ENCODE measurements at places on chromosomes 2 and 18.

DNA sequence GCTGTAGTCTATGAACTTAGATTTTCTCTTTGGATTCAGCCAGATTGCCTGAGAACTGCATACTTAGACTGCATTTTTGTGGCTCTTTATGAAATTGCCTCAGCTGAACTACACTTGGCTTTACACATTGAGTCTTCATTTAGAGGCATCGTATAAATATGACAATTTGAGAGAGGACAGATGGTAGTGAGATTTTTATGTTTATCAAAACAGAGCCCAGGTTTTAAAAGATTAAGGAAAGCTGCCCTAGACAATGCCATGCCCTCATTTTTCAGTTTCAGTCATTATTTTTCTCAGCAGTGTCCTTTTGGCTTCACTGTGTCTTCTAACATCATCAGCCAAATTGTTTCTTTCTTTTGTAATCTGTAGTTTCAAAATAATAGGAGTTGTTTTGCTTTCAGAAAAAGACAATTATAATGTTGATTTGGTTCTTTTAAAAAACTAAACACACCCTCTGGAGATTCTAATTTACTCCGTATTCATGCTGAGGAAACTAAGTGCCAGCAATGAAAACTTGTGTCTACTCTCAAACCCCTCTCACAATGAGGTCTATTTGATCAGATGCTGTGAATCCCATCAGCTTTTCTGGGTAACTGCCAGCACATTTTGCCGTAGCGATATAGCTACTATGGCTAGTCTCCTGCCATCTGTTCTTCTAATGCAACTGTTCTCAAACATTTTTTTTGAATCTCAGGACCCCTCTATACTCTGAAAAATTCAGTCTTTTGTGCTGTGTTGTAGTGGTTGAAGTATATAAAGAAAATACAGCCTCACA, 46.2 kb downstream of the TWSG1 start:
- no peak for DNase-seq

GRCh38 chr18:23121133-23121532, 14.2 kb upstream of the CABLES1 start:
- no peak for DNase-seq

GRCh38 chr2:160394153-160394552, 99.5 kb downstream of the RBMS1 start:
- no peak for DNase-seq

DNA sequence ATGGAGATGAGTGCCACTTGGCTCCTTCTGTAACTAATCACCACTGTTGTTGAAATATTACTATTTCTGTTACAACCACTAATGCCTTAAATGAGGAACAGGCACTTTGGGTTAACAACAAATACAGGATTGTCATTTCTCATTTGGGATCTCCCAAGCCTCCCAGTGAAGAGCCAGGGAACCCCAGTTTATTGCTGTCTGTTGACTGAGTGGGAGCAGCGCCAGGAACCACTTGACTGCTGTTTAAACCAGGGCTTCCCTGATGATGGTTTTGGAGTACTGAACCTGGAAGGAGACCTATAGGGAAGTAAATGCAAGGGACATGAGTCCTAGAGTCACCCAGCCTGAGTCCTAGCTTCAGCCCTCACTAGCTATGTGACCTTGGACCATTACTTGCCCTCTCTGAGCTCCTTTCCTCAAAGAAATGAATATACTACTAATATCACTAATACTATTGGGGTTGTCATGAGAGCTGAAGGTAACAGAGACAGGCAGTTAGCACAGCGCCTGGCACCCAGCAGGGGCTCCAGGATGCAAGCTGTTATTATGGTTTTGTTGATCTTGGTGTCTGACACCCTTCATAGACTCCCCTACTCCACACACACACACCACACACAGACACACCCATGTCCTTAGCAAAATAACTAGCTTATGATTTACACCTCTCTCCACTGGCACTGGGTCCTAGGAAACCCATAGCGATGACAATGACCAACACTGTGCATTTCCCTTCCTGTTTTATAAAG, 104.2 kb upstream of the FZD7 start:
- no peak for DNase-seq

GRCh38 chr2:241485172-241485911, 23.0 kb downstream of the STK25 start:
- DNase-seq: no peak

GRCh38 chr2:157866202-157866601, 9.9 kb downstream of the ACVR1 start:
- DNase-seq: no peak

- peak; percentile 47 for DNase-seq
These were observed 13.5 kb upstream of the TWSG1 start for GRCh38 chr18:9321017-9321452.

DNA sequence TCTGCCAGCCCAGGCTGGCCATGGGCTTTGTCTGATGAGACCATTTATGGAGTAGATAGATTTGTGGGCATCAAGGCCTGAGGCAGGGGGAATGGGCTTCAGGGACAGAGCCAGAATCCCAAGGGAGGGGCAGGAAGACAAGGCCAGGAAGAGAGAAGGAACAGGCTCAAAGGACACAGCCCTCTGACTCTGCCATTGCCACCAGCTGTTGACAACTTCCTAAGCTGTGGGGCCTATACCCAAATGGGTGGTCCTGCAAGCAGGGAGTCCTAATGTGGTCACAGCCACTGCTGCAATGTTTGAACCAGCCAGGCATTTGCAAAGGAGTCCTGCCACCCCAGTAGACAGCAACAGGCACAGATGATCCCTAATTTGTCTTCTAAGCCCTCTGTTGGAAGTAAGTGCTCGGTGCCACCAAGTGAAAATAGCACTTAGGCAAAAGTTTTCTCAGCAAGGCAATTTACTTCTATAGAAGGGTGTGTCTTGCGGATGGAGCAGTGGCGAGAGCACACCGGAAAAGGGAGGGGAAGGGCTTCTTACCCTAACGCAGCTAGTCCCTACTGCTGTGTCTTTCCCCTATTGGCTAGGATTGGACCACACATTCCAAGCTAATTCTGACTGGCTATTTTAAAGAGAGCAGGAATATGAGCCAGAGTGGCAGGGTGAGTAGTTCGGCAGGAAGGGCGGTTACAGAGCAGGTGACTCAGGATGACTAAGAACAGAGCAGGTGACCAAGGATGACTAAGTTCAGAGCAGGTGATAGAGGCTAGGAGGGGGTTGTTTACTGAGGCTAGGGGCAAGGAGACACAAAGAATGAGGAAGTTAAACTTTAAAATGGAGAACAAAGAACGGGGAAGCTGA, 47.2 kb downstream of the C1QL2 start:
- DNase-seq: peak; percentile 37

- no peak for DNase-seq
These were observed 19.5 kb downstream of the MGAT5 start for GRCh38 chr2:134273256-134273983.

- DNase-seq: no peak
These were observed 834.4 kb upstream of the DDX18 start for GRCh38 chr2:116979916-116980764.

DNA sequence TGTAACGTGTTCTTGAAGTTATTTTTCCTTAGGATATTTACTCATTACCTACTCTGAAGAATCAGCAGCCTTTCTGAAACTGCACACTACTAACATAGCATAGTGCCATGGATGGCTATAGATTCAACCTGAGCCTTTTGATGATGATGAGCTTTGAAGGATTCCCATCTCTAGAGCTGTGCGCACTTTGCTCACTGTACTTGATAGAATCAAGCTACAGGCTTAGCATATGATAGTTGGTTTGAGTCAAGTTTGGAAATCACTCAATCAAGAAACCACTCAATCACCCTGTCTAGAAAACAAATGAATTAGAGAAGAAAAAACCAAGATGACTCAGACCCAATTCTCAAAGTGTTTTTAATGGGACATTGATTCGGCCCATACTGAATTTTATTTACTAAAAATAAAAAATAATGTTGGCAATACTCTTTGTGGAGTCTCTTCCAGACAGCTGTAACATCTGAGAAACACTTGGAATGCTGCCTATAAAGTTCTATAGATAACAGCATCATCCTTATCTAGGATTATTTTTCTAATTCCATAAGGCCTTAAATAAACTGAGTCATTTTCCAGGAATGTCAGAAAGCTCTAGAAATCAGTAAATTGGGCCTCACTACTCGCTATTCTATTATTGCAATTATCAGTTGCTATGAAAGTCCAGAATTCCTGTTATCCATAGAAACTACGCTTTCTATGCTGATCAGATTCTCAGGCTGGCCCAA, 259.0 kb upstream of the ERBB4 start:
- no peak for DNase-seq

- DNase-seq: peak; percentile 75
These were observed 37.3 kb upstream of the TMEM177 start for GRCh38 chr2:119641562-119642258.

DNA sequence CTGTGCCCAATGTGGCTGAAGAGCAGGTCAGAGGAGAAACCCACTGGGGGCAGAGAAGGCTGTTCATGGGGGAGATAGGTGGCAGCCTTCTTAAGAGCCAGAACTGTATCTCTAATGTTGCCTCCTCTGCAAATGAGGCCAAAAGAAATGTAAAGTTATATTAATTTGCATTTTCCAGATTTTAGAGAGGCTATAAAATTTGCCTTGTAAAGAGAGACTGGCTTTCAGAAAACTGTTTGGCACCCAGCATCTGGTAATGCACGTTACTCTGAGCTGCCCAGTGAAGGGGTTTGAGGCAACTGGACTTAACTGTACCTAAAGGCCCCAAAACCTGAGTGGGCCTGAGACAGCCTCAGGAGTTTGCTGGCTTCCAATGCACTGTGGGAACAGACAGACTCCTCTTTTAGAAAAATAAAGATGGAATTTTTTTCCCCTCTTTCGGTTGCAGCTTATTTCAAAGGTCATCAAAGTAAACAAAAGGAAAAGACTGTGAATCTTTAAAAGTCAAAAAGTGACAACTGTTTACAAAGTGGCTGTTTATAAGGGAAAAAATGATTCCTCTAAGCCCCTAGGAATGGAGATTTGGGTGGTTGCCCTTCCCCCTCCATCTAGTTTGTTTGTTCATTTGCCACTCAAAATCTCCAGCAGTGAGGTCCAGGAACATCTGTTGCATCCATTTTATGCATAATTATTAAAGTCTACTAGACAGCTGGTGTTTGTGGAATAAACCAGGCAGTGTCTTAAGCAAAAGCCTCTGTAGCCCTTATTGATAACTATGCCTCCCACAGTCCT, 132.2 kb upstream of the ZFP36L2 start:
- no peak for DNase-seq

GRCh38 chr2:50098242-50098641, 933.7 kb downstream of the NRXN1 start:
- no peak for DNase-seq

- no peak for DNase-seq
These were observed 91.4 kb upstream of the AQP4 start for GRCh38 chr18:26956863-26957262.

DNA sequence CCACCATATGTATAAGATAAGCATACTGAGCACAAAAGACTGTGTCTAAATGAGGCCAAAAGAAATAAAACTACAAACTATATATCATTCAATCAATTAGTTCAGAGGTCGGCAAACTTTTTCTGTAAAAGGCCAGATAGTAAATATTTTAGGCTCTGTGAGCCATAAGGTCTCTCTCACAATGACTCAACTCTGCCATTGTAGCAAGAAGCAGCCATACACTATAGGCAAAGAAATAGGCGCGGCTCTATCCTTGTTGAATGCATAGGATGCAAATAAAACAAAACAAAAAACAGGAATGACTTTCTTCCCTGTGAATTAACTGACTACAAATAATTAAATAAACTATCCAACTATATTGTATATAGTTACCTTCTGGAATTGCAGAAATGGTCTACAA, 8.6 kb upstream of the CCDC88A start:
- DNase-seq: no peak

DNA sequence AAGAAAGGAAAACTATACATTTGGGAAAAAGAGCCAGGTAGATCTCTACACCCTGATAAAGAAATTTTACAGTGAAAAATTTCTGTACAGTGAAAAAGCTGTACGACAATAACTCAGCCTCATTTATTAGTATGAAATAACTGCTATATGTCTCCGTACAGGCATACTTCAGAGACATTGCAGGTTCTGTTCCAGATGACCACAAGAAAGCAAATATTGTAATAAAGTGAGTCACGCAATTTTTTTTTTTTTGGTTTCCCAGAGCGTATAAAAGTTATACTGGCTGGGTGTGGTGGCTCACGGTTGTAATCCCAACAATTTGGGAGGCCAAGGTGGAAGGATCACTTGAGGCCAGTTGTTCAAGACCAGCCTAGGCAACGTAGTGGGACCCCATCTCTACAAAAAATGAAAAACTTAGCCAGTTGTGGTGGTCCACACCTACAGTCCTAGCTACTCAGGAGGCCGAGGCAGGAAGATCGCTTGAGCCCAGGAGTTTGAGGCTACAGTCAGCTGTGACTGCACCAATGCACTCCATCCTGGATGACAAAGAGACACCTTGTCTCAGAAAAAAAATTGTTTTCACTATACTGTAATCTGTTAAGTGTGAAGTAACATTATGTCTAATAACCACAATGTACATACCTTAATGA, 28.2 kb upstream of the AMMECR1L start:
- DNase-seq: peak; percentile 60

- no peak for DNase-seq
These were observed 42.6 kb downstream of the NEB start for GRCh38 chr2:151691631-151692030.

- peak; percentile 75 for DNase-seq
These were observed 134.4 kb upstream of the SLC1A4 start for GRCh38 chr2:64854773-64855237.

DNA sequence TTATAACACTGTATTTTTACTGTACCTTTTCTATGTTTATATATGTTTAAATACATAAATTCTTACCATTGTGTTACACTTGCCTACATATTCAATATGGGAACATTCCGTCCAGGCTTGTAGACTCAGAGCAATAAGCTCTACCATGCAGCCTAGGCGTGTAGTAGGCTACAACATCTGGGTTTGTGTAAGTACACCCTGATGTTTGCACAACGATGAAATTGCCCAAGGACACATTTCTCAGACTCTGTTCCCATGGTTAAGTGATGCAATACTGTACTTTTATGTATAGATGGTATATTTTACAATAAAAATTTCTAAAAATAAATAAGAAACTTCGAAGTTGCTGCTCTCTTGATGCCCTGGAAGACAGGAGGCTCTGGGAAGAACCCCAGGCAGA, 38.4 kb downstream of the YPEL5 start:
- no peak for DNase-seq

DNA sequence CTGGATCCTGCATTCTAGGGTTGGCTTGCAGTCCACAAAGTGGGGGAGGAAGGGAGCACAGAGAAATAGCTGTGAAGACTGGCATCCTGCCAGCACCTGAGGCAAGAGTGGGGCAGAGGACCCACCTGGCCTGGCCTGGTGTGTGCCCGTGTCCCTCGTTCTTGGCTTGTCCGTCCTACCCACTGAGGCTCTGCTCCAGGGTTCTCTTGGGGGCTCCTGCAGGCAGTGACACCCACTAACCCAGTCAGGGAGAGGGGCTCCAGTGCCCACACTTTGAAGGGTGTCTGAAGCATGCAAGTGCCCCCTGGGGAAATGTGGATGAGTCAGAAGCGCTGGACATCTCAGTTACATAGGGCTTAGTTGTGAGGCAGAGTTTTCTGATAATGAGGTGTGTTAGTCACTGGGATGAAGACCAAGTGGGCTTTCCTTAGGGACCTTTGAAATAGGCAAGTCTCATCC, 79.4 kb downstream of the SLC4A3 start:
- DNase-seq: peak; percentile 89

All from A172 (cell line).